ENCODE measurements at places on chromosomes 3 and 15. TPM values are rescaled to one million over a fixed set of nuclear protein-coding genes. Genes with fewer than 3 reads are reported as not detected.

The TRIM42 gene
- not detected for polyA plus RNA-seq

The HRH1 gene
- polyA plus RNA-seq = 0.28 TPM

The IQCF5 gene
- not detected for polyA plus RNA-seq

The IL20RB gene
- polyA plus RNA-seq = 0.87 TPM

The CKMT1B gene
- polyA plus RNA-seq = 2.7 TPM

The RARB gene
- 0.85 TPM for polyA plus RNA-seq

The HIGD2B gene
- polyA plus RNA-seq = not detected

The TIGIT gene
- polyA plus RNA-seq = 0.05 TPM

The ADGRG7 gene
- not detected for polyA plus RNA-seq

The ARMC8 gene
- 7.6 TPM for polyA plus RNA-seq

The ANKRD63 gene
- not detected for polyA plus RNA-seq

The BFSP2 gene
- polyA plus RNA-seq = not detected

The COPS2 gene
- polyA plus RNA-seq = 22.6 TPM

The SLC6A20 gene
- 7.7 TPM for polyA plus RNA-seq

All from pancreas (tissue), 10 donors.